ENCODE measurements at places on chromosomes 1 and 21.

- DNase-seq: no peak
Measured at GRCh38 chr1:204348722-204349121, 11.0 kb downstream of the PLEKHA6 start.

DNA sequence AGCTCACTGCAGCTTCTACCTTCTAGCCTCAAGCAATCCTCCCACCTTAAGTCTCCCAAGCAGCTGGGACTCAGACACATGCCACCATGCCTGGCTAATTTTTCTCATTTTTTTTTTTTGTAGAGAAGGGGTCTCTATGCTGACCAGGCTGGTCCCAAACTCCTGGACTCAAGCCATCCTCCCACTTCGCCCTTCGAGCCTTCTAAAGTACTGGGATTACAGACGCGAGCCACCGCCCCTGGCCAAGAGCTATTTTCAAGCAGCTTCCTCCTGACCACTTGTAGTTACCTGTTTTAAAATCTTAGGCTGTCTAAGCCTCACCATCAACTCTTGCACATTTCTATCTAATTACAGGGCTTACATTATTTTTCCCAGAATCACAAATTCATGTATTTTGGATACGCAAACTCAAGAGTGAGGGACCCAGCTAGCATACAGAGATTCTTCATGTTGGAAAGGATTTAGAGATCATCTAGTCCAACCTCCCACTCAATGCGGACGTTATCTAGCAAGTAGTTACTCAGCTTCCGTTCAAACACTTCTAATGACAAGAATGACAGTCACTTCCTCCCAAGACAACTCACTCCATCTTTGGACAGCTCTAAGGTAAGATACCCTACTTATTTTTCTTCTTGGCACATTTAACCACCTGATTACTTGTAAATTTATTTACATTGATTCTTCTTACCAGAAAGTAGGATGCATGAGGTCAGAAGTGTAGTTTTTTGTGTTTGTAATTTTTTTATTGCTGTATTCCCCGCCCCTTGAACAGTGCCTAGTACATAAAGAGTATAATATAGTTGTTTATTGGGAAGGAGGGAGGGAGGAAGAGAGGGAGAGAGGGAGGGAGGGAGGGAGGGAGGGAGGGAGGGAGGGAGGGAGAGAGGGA is 65.4 kb downstream of the LUZP1 start:
- DNase-seq: no peak

DNA sequence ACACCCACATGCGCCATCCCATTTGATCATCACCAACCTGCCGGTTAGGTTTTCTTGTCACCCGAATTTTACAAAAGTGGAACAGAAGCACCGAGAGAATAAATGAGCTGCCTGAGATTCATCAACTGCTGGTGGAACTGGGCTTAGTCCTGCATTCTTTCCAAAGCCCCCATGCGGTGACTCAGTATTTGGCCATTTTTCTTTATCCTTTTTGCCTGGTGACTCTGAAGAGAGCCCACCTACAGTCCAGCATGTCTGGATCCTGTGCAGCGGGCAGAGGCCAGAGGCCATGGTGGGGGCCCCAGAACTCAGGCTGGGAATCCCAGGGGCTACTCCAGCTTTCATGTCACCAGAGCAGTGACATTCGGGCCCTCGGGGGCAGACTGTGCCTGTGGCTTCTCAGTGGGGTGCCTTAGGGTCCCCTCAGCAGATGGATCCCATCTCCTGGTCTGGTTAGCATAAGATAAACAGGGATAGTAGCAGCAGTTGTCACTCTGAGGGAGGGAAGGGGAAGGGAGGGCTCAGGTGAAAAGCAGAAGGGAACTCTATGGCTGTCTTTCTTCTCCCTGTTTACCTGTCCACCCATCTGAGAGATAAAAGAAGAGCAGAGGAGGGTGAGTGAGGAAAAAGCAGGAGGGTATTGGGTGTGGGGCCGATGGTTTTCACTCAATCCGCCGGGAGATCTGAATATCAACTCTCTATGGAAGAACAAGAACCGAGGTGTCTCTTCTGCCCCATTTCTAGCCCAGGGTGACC is 63.2 kb downstream of the KIF26B start:
- no peak for DNase-seq

- no peak for DNase-seq
Measured at GRCh38 chr1:70333245-70333644, 21.3 kb downstream of the ANKRD13C start.

- DNase-seq: no peak
Measured at GRCh38 chr1:58282623-58283387, 263.7 kb downstream of the OMA1 start.

GRCh38 chr1:70220517-70221237 is 503 bp upstream of the SRSF11 start:
- DNase-seq: no peak

GRCh38 chr1:60921175-60921574 is 161.2 kb upstream of the NFIA start:
- DNase-seq: no peak

DNA sequence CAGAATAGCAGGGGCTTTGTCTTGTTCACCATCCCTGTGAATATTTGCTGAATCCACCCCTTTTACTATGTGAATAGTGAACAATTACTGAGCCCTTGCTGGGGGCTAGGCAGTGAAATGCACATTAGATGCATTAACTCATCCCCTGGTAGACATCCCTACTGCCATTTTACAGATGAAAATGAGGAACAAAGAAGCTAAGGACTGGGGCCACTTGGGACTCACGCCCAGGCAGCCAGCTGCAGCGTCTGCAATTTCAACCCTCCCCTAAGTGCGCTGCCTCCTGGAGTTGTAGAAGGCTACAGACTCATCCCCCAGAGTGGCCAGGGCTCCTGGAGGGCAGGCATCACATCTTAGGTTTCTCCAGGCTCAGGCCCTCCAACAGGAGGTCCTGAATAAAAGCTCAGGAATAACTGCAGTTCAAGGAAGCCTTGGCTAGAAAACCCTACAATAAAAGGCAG is 31.6 kb downstream of the CAPZB start:
- no peak for DNase-seq

GRCh38 chr1:162069334-162070093 is at the start of gene NOS1AP:
Gene NOS1AP (plus strand): TSS chr1:162069691. CDS start chr1:162070178, 487 bp downstream.
- DNase-seq: peak; percentile 77

DNA sequence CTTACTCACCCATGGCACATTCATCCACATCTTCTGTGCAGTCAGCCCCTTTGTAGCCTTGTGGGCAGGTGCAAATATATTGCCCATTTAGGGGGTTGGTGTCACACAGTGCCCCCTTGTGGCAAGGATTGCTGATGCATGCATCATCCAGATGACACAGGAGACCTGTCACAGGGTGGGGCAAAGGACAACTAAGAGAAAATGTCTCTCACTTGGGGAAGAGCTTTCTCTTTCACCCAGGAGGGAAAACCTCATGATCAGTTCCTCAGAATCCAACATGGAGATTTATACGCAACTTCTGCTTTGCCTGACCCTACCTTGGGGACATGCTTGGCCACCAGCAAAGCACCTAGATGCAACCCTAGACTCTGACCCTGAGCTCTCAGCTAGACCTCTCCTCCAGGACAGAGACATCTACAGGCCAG is 71.8 kb upstream of the ADAM30 start:
- DNase-seq: peak; percentile 68

GRCh38 chr1:228270032-228270431 is 62.2 kb downstream of the OBSCN start:
- no peak for DNase-seq

DNA sequence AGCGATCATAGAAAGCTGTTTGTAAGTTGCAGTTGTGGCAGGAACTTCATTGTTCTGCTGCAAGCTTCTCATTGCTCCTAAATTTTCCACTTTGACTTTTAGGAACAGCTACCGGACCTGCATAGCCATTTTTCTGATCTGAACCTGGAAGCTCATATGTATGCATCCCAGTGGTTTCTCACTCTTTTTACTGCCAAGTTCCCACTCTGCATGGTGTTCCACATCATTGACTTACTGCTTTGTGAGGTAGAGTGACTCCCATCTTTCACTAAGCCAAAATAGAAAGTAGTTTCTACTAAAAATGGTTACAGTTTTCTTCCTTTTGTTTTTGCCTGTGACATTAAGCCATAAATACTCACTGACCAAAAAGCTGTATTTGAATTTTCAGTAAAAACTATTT is 254.2 kb downstream of the GPR52 start:
- no peak for DNase-seq

- DNase-seq: no peak
Measured at GRCh38 chr1:42317308-42317707, 17.7 kb downstream of the FOXJ3 start.

- no peak for DNase-seq
Measured at GRCh38 chr1:47590523-47591225, 152.8 kb downstream of the FOXD2 start.

- no peak for DNase-seq
Measured at GRCh38 chr1:85258536-85259117, 835 bp downstream of the C1orf52 start.

GRCh38 chr1:181626279-181626938 is 143.1 kb downstream of the CACNA1E start:
- no peak for DNase-seq

DNA sequence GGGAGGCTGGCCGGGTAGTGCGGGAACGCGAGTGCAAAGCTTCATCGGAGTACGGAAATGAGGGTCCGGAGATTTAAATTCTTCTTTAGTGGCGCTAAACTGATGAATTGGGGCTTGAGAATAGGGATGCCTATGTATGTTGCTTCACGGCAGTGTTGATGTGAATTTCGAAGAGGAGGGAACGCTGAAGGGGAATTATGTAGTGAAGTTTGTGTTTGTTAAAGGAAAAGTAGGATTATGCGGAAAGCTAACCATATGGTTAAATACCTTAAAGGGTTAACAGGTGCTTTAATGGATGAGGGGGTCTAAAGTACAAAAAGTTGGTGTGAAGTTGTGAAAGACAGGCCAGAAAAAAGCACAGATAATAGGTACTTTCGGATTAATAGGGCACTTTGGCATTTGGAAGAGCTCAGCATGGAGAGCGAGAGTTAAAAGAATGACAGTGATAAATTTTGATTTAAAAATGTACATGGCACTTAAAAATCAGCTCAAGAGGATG is 1.4 kb downstream of the HS2ST1 start:
- DNase-seq: no peak

- DNase-seq: no peak
Measured at GRCh38 chr1:115929881-115930280, 46.4 kb upstream of the SLC22A15 start.
